G401 (cell line): ENCODE measurements at places on chromosomes 11 and 22.

GRCh38 chr22:17910561-17911311 lies 113.6 kb downstream of the MICAL3 start:
- DNase-seq = peak; percentile 91

GRCh38 chr11:32779136-32779535 lies 15.3 kb downstream of the CCDC73 start:
- no peak for DNase-seq

GRCh38 chr11:114317787-114318137 lies 21.6 kb downstream of the NNMT start:
- peak; percentile 36 for DNase-seq

DNA sequence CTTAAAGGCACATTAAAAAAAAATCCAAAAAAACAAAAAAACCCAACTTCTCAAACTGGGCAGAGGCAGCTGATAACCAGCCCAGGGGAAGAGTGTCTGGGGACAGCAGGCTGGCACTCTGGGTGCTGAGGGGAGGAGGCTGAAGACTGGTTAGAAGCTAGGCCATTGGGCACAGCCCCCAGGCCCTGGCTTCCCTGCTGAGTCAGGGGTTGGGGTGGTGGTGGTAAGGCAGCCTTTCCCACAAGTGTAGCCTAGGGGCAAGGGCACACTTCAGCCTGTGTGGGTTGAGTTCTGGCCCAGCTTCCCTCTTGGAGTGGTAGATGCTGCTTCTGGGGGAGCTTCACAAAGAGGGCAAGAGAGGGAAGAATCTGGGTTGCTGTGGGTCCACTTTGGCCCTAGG lies 16.3 kb upstream of the ARFGAP3 start:
- no peak for DNase-seq

GRCh38 chr11:30196400-30197206 lies 34.2 kb upstream of the FSHB start:
- peak; percentile 30 for DNase-seq

DNA sequence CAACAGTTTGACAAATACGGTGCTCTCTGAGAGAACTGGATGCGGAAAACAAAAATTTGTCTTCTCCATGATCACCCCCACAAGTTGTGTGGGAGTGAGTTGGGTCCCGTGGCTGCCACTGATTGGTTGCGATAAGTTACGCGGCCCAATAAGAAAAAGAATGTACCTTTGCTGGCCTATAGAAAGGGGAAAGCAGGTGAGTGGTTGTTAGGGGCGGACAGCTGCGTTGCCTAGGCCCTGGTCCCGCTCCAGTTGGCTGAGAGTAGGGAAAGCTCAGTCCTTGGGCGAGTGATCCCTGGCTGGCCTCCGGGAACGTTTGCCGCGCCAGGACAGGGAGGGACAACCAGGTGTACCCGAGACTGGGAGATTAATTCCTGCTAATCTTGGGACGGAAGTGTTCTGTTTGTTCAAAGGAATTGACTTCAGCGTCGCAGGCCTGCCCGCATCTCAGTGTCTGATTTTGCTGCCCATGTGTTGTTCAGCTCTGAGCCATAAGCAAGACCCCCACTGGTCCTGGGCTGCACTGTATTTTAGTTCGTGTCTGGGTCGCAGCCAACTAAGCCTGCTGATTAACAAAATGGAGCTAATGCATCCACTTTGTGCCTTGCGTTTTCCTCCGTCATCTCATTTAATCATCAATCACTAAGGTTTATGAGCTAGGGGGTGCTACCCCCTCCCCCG lies 773 bp upstream of the SYVN1 start:
- peak; percentile 99 for DNase-seq

DNA sequence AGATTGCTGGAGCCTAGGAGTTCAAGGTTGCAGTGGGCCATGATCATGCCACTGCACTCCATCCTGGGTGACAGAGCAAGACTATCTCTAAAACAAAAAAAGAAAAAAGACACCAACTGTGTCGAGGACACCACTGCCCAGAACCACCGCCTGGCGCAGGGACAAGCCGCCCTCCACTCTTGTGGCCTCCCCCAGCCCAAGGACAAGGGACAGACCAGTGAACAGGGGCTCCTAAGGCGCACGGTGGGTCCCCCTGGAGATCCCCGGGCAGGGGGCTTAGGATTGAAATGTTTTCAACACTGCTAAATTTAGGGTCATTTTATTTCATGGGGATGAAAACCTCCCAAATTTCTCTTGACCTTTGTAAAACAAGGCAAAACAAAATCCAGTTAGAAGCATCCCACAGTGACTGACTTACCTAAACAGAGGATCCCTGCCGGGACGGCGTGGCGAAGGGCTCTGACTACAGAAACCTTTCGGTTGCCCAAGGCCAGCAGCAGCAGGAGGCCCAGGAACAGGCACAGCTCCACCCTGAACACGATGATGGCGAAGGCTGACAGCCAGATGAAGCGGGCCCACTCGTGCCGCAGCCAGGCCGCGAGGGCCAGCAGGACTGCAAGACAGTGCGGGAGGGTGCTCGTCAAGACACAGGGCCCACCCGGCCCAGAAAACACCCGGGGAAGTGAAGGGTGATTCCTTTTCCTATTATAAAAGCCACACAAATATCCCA lies 8.6 kb downstream of the ALG12 start:
- no peak for DNase-seq

- no peak for DNase-seq
These were observed 1.6 kb downstream of the NELL1 start for GRCh38 chr11:20670932-20671403.

DNA sequence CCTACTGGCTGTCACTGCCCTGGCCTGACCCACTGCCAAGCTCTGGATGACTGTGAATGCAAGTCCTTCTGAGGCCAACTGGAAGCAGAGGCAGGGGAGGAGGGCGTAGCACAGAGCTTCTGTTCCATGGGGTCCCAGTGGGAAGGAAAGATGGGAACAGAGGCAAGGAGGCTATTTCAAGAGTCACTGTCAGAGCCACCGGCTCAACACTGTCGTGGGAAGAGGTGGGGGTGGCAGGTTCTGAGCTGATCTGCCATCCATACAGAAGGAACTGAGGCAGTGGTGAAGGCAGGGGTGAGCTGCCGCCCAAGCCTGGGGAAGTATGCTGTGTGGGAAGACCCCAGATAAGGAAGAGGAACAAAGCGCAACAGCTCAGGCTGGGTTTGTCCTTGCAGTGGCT lies 54.7 kb downstream of the SGSM3 start:
- DNase-seq = no peak

GRCh38 chr22:29744902-29745301 lies 21.9 kb downstream of the ZMAT5 start:
- peak; percentile 39 for DNase-seq

- no peak for DNase-seq
These were observed 65.4 kb downstream of the SHISAL1 start for GRCh38 chr22:44247346-44247745.

- DNase-seq = no peak
These were observed 15.8 kb downstream of the UPB1 start for GRCh38 chr22:24510637-24511625.

- DNase-seq = no peak
These were observed 188.4 kb downstream of the SOX6 start for GRCh38 chr11:16167706-16168487.

DNA sequence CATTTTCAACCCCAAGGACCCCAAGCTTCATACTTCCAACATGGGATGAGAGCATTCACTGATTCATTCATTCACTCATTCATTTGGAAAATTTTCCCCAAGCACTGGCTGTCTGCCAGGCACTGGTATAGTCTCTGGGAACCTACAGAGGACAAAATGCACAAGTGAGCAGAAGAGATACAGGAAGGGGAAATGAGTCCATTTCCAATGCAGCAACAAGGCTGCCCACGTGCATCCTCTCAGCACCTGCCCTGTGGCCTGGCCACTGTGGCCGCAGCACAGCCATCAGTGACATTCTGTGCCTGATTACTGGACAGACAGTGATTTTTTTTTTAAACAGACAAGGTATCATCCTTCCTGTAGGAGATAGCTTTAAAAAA lies 96.0 kb upstream of the PITPNB start:
- DNase-seq = no peak

DNA sequence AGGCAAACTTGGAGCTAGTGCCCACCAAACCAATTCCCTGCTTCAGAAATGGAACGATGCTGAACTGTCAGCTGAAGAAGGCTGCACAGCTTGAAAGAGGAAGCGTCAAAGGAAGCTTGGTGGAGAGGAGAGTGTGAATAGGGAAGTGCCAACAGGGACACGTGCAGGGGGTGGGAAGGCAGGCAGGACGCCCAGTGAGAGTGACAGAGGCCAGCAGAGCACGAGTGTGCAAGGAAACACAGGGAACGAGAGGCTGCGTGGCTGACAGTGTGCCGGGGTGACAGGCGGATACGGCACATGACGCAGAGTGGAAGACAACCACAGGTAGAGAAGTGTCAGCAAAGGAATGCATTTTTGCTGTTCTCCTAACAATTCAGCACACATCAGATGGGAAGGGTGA lies 196.4 kb downstream of the LARGE1 start:
- no peak for DNase-seq

DNA sequence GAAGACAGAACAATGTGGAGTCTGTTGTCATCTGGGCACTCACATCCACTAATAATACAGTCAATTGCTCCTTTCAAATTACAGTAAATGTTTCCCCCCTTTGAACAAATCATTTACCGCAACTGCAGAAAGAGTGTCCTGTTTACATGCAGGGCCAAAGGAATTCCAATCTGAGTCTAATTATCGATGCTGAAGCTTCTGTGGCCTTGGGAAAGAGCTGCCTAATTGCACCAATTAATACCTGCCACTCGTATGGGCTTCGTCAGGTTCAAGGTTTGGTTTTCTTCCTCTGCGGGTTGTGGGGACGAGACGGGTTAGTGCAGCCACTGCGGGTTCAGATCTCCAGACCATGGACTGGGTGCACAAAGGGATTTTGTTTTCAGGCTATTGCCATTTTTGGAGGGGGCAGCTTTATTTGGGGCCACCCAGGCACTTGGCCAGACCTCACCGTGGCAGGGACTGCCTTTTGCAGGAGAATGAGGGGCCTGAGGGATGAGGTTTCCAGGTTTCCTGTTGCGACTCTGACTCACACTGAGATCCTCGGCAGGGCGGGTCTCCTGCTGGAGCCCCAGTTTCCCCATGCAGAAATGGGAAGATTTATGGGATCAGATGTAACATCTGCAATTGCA lies 147.6 kb downstream of the MIAT start:
- no peak for DNase-seq

DNA sequence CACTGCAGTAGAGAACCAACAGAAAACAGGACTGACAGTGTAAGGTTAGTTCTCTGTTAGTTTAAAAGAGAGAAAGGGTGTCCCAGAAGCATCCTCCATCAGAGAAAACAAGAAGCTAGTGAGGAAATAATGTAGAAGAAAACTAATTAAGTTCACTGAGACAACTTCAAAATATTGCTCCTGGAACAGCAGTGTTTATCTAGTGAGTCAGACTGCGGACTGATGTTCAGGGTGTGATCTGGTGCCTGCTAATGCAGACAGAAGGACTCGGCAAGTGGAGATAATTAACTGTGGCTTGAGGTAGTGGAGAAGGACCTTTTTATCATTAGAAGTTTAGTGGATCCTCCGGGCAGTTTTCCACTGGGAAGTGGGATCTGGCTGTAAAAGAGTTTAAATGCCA lies 55.4 kb downstream of the CDON start:
- no peak for DNase-seq

- DNase-seq = no peak
These were observed 15.8 kb downstream of the LINC01488 start for GRCh38 chr11:69497221-69497787.

DNA sequence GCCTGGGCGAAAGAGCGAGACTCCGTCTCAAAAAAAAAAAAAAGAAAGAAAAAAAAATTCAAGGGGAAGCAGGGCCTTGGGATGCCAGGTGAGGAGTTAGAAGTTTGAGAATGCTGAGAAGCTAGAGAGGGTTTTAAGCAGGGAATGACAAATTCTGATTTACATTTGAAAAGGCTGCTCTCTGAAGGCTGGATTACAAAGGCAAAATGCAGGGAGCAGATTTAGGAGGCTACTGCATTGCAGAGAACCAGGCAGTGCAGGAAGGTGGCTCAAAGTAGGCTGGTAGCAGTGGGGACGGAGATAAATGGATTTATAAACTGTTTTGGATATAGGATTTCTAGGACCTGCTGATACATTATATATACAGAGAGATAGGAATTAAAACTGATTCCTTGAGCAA lies 66.6 kb downstream of the KCNC1 start:
- DNase-seq = no peak

- no peak for DNase-seq
These were observed 5.3 kb downstream of the KCNE3 start for GRCh38 chr11:74462009-74462408.

- DNase-seq = peak; percentile 15
These were observed 71.5 kb upstream of the VSTM5 start for GRCh38 chr11:93921695-93922468.

GRCh38 chr11:35632301-35632700 lies 14.0 kb downstream of the FJX1 start:
- no peak for DNase-seq

- DNase-seq = no peak
These were observed 315.0 kb downstream of the JRKL start for GRCh38 chr11:96704847-96705246.

DNA sequence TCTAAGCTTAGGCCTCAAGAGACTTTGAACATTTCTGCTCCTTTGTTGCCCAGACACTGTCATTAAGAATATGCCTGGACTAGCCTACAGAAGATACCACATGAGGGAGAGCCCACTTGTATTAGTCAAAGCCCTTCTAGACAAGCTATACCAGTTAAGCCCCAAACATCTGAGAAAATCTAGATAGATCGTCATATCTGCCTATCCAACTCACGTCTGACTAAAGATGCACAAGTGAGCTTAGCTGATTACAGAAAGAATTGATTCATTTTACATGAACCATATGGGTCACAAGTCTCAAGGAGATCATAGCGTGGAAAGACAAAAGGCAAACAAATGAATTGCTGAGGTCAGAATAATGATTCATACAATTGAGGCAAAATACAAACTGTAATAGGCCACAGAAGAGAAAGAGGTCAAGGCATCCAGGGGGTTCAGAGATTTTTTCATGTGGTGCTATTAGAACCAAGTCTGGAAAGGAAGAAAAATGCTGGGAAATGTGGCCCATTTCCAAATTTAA lies 1155.5 kb upstream of the TENM4 start:
- DNase-seq = no peak

GRCh38 chr11:93737904-93738612 lies 3.2 kb downstream of the TAF1D start:
- no peak for DNase-seq

GRCh38 chr22:44847380-44847779 lies 95.0 kb downstream of the ARHGAP8 start:
- no peak for DNase-seq
